ENCODE measurements at places on chromosomes 7 and 10. TPM values are rescaled to one million over a fixed set of nuclear protein-coding genes. Genes with fewer than 3 reads are reported as not detected.

ADIRF gene
- total RNA-seq: not detected

CNNM1 gene
- 22.7 TPM for total RNA-seq

LRRTM3 gene
- not detected for total RNA-seq

FASTK gene
- total RNA-seq: 83.3 TPM
